Naive thymus-derived CD8-positive, alpha-beta T cell (primary cell): ENCODE measurements at places on chromosomes 3 and 15.

GRCh38 chr15:92494806-92495336 is 101.2 kb downstream of the ST8SIA2 start:
- no peaks in the 10 kb centered on the region for H3K4me1 ChIP-seq
- no peak overlapping the region for H3K27ac ChIP-seq
- DNase-seq = no peak
- H3K4me3 ChIP-seq = no peak overlapping the region

DNA sequence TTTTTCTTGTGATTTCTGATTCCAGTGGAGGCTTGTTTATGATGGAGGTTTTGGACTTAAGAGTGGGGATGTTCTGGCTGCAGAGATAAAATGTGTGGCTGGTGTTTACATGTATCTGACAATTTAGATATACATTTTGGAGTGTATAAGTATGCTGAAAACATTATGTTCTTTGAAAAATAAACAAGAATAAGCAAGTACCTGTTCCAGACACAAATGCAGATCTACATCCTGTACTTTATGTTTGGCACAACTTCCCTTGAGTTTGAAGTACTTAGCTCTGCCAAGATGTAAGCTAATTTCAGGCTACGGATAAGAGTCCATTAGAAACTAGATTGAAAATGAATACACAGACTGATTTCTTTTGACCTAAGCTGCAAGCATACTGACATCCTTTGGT is 277.2 kb downstream of the CHST2 start:
- H3K4me3 ChIP-seq = no peak overlapping the region
- no peaks in the 10 kb centered on the region for H3K4me1 ChIP-seq
- H3K27me3 ChIP-seq = no peaks in the 10 kb centered on the region
- H3K36me3 ChIP-seq = peaks cover 3% of the 10 kb centered on the region
- DNase-seq = no peak

DNA sequence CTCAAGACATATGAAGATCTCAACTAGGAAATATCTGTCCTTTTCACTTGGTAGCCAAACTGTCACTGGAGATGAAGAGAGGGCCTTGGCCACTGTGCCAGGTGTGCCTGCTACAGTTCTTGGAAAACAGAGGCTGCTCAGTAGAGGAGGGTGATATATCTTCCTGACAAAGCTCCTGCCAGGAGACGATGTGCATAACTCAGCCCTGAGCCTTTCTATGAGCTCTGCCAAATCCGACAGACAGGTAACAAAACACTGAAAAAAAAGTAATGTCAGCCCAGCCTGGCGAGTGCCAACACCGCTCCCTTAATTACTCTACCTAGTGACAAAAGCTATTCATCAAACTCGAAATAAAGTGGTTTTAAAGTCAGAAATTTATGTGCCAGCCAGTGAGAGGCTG is 123.2 kb downstream of the MFSD1 start:
- no peak for DNase-seq
- no peak overlapping the region for H3K4me3 ChIP-seq
- H3K27me3 ChIP-seq = peaks cover 1% of the 10 kb centered on the region

GRCh38 chr15:52180196-52180835 is 10.9 kb downstream of the GNB5 start:
- H3K27ac ChIP-seq = peak overlapping the region; percentile 98
- H3K4me3 ChIP-seq = peak overlapping the region; percentile 92
- H3K36me3 ChIP-seq = no peaks in the 10 kb centered on the region
- H3K27me3 ChIP-seq = no peaks in the 10 kb centered on the region
- H3K4me1 ChIP-seq = peaks cover 42% of the 10 kb centered on the region
- no peak for DNase-seq

DNA sequence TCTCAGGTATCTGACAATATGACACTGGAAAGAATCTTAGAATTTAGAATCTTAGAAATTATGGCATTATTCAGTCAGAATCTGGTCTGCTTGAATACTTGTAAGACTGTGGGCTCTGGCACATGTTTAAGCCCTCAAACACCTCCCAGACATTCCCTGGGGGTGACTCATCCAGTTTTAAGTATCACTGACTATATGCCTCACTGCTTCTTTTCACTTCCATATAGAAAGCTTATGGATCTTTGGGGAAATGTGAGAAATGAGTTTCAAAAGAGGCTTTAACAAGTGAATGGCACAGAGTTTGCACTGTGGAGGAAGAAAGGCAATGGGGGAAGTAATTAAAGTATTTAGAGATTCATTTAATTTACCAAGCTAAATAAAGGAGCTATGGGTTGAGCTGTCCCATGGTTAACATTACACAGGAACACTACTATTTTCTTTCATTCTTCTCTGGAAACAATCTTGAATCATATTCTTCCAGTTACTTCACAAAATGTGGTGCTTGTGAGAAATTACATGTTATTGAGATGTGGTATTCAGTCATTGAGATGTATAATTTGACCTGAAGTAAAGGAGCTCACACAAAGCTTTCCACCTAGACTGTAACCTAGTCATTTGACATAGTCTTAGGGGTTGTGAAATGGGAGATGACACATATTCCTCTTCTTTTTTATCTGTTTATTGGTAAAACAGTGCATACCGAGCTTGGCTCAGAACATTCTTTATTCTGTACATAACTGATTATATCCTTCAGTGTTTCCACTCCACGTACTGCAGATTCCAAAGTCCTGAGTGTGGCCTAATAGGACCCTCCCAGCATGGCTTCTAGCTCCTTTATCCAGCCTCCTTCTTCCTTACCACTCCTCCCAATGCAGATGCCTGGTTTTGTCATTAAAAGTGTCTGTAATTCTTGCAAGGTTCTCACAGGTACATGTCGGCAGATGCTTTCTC is 544.6 kb upstream of the NECTIN3 start:
- peaks cover 5% of the 10 kb centered on the region for H3K27me3 ChIP-seq
- no peak overlapping the region for H3K27ac ChIP-seq
- no peak for DNase-seq
- no peaks in the 10 kb centered on the region for H3K4me1 ChIP-seq
- H3K36me3 ChIP-seq = no peaks in the 10 kb centered on the region

- H3K4me3 ChIP-seq = no peak overlapping the region
- H3K27me3 ChIP-seq = no peaks in the 10 kb centered on the region
- no peaks in the 10 kb centered on the region for H3K4me1 ChIP-seq
- H3K36me3 ChIP-seq = no peaks in the 10 kb centered on the region
Measured at GRCh38 chr3:177828208-177828565, 630.9 kb upstream of the TBL1XR1 start.

- no peak overlapping the region for H3K27ac ChIP-seq
- H3K4me3 ChIP-seq = no peak overlapping the region
- no peaks in the 10 kb centered on the region for H3K36me3 ChIP-seq
- DNase-seq = no peak
- H3K4me1 ChIP-seq = no peaks in the 10 kb centered on the region
- peaks cover 4% of the 10 kb centered on the region for H3K27me3 ChIP-seq
Measured at GRCh38 chr15:53840681-53841080, 81.2 kb upstream of the WDR72 start.

GRCh38 chr15:30038667-30039523 is 43.9 kb upstream of the GOLGA8J start:
- no peak overlapping the region for H3K27ac ChIP-seq
- H3K4me1 ChIP-seq = no peaks in the 10 kb centered on the region
- DNase-seq = no peak
- peaks cover 7% of the 10 kb centered on the region for H3K27me3 ChIP-seq
- H3K36me3 ChIP-seq = no peaks in the 10 kb centered on the region
- no peak overlapping the region for H3K4me3 ChIP-seq

GRCh38 chr3:189903562-189904250 is 217.0 kb downstream of the P3H2 start:
- H3K36me3 ChIP-seq = no peaks in the 10 kb centered on the region
- H3K4me3 ChIP-seq = no peak overlapping the region
- no peaks in the 10 kb centered on the region for H3K4me1 ChIP-seq

GRCh38 chr3:39540162-39540921 is 72.9 kb downstream of the MOBP start:
- DNase-seq = no peak
- no peaks in the 10 kb centered on the region for H3K4me1 ChIP-seq
- no peak overlapping the region for H3K27ac ChIP-seq
- H3K4me3 ChIP-seq = no peak overlapping the region
- no peaks in the 10 kb centered on the region for H3K36me3 ChIP-seq
- H3K27me3 ChIP-seq = peaks cover 5% of the 10 kb centered on the region

DNA sequence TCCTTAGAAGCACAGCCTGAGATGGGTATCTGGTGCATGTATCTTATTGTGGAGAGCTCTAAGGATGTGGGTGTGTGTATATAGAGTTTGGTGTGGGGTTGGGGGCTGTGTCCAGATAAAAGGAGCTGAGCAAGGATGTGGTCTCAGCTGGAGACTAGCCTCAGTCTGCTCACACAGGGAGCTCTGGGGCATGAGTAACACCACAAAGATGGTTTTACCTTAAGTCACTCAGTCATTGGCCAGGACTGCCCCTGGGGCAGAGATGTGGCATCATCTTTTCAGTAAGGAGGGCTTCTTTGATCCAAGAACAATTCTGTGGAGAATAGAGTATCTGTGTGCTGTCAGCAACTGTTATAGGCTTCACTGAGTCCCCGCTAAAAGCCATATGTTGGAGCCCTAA is 163.4 kb upstream of the NUDT16 start:
- H3K27me3 ChIP-seq = peaks cover 1% of the 10 kb centered on the region
- H3K4me3 ChIP-seq = no peak overlapping the region
- no peak overlapping the region for H3K27ac ChIP-seq
- peaks cover 2% of the 10 kb centered on the region for H3K4me1 ChIP-seq

DNA sequence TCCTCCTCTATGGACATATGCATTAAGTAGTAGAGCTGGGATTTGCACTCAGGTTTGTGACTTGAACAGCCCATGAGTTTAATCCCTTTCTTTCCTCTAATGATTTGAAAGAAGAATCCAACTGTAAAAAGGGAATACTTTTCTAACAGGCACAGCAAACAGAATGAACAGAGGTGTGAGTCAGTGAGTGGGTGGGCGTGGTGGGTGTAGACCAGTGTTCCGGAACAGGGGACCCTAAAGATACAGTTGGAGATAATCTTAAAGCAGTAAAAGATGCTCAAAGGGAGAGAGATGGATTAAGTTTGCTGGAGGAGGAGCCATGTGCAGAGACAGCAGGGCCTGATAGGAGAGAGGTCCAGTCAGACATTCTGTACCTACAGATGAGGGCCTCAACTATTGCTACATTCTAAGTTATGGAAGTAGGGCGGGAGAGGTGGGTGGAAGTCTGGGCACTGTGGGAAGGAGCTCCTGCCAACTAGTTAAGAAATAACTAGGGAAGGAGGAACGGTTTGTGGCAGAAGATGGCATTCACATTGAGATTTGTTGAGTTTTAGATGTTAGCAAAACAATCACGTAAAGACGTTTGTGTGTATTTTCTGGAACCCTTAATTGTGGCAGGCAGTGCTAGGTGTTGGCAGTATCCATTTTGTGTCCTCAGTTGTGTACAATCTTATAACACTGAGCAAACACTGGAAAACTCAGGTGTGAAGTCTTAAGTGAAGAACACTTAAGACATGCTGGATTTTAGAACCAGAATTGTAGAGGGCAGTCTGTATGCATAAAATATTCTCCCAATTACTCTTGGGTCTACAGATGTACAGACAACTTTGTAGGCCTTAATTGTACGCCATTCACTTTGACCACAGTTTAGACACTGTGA is 511.0 kb downstream of the GRM7 start:
- no peak overlapping the region for H3K4me3 ChIP-seq
- H3K27ac ChIP-seq = no peak overlapping the region

GRCh38 chr3:57151021-57151449 is 14.1 kb downstream of the IL17RD start:
- DNase-seq = no peak
- H3K27ac ChIP-seq = no peak overlapping the region
- H3K36me3 ChIP-seq = no peaks in the 10 kb centered on the region
- H3K4me3 ChIP-seq = no peak overlapping the region
- H3K27me3 ChIP-seq = peaks cover 7% of the 10 kb centered on the region
- no peaks in the 10 kb centered on the region for H3K4me1 ChIP-seq

- no peak for DNase-seq
- H3K36me3 ChIP-seq = no peaks in the 10 kb centered on the region
- H3K4me3 ChIP-seq = no peak overlapping the region
- no peak overlapping the region for H3K27ac ChIP-seq
- peaks cover 15% of the 10 kb centered on the region for H3K27me3 ChIP-seq
Measured at GRCh38 chr15:80211976-80212375, 40.0 kb downstream of the CTXND1 start.

DNA sequence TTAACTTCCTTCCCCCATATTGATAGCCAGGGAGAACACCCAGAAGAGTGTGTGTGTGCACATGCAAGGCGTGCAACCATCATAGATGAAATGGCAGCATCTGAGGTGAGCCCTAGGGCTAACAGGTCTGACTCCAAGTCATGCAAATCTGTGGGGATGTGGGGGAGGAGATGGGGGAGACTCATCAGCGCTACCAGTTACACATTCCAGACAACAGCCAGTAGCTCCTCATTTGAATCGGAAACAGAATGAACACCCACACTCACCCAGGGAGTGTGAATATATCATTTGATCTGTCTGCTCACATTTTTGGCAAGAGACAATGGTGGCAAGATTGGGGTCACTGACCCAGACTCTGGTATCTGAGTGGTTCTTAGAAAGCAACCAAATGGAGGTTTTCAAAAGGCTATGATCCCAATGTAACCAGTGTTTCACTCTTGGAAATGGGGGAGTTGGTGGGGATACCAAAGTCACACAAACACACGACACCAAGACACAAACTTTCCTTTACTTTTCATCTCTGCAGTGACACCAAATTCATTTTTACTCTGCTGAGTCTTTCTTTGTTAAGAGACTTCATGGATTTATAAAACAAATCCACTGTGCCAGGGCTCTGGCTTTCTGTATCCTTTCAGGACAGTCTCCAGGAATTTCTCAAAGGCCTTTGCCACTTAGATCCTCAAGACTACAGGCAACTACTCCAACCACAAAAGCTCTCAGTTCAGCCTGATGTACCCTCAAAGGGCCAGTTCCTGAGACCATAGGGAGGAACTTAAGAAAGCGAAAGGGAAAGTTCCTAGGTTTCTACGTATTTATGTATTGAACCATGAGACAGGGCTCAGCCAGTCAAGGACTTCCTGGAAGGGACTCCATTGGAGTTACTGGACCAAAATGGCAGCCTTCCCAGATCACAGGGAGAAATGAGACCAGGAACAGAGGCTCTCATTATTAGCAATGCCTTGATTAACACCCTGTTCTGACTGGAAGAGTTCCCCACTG is 2.2 kb downstream of the CDCP1 start:
- H3K27me3 ChIP-seq = peaks cover 30% of the 10 kb centered on the region
- peaks cover 24% of the 10 kb centered on the region for H3K4me1 ChIP-seq
- DNase-seq = no peak
- no peaks in the 10 kb centered on the region for H3K36me3 ChIP-seq
- no peak overlapping the region for H3K27ac ChIP-seq

GRCh38 chr15:83166218-83166617 is 41.4 kb downstream of the HDGFL3 start:
- DNase-seq = no peak
- no peaks in the 10 kb centered on the region for H3K36me3 ChIP-seq
- no peak overlapping the region for H3K4me3 ChIP-seq
- peaks cover 12% of the 10 kb centered on the region for H3K27me3 ChIP-seq
